ENCODE measurements at places on chromosomes 7 and 10. TPM values are rescaled to one million over a fixed set of nuclear protein-coding genes. Genes with fewer than 3 reads are reported as not detected.

DNA sequence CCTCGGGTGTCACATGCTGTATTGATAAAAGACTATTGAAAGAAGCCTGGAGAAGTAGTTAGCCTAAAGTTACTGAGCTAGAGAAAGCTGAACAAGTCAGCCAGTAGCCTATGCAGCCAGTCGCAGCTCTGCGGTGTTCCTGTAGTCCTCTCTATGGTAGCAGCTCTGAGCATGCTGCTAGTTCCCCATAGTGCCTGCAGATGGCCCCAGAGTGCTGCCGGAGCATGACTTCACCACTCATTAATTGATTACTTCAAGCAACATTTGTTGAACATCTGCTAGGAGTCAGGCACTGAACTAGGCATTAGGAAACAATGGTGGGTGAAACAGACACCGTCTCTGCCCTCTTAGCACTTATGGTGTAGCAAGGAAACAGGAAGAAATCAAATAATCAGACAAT, 422.7 kb downstream of the SORCS3 start:
- no peak for DNase-seq

GRCh38 chr10:102678842-102679289, 34.6 kb downstream of the TRIM8 start:
- peak; percentile 69 for DNase-seq

GRCh38 chr7:121276313-121276712, 52.5 kb upstream of the WNT16 start:
- no peak for DNase-seq

- no peak for DNase-seq
Observed at GRCh38 chr7:27165089-27165995, at the start of gene HOXA9. Gene HOXA9, minus strand, starts transcription at chr7:27165537. Its CDS starts 80 bp downstream, at chr7:27165457.

GRCh38 chr10:115030483-115031200, 62.5 kb upstream of the ATRNL1 start:
- no peak for DNase-seq

DNA sequence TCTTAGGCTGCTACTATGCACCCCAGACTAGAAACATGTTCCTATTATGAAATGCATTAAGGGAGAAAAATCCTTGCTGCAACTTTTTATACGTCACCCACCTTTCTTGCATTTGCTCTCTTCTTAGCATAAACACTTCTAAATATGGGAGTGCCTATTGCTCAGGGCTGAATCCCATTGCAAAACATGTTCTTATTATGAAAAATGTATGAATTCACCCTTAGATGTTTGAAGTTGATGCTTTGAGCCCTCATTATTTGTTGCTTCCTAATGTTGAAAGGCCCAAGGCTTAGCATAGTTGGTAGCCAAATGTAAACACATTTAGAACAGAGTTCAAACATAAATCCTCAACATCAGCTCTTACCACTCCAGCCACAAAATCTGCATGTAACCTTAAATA, 52.8 kb downstream of the BMPER start:
- DNase-seq, result no peak

DNA sequence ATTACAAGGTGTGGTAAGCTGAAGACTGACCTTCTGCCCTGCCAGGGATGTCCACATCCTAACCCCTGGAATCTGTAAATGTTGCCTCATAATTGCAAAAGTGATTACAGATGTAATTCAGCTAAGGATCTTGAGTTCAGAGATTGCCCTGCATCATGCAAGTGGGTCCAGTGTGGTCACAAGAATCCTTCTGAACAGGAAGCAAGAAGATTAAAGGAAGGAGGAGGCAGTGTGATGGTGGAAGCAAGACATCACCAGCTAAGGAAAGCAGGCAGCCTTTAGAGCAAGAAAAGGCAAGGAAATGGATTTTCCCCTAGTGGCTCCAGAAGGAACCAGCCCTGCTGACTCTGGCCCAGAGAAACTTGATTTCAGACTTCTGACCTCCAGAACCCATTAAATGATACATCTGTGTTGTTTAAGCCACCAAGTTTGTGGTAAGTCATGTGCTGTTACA, 78.1 kb downstream of the USP6NL start:
- no peak for DNase-seq

- no peak for DNase-seq
Observed at GRCh38 chr7:22231806-22232205, 125.1 kb downstream of the RAPGEF5 start.

DNA sequence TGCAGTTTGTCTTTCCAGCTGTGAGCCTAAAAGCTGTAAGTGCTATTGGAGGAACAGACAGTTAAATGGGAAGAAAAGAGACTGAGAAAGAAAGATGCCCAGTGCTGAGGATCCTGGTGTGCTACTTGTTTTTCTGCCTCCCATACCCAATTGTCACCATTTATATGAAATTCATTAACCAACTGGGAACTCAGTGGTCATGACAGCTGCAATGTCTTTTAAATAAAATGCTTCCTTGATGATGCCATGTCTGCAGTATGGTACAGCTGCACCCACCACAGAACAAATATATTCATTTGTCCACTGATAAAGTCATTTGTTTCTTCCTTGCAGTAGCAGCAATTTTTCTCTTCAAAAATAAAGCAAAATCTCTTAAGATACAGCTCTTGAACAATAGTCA, 15.6 kb upstream of the RTKN2 start:
- DNase-seq, result no peak

GRCh38 chr10:6525599-6526165, 54.4 kb downstream of the PRKCQ start:
- DNase-seq, result no peak

- DNase-seq, result no peak
Observed at GRCh38 chr7:17463511-17464085, 165.1 kb downstream of the AHR start.

DNA sequence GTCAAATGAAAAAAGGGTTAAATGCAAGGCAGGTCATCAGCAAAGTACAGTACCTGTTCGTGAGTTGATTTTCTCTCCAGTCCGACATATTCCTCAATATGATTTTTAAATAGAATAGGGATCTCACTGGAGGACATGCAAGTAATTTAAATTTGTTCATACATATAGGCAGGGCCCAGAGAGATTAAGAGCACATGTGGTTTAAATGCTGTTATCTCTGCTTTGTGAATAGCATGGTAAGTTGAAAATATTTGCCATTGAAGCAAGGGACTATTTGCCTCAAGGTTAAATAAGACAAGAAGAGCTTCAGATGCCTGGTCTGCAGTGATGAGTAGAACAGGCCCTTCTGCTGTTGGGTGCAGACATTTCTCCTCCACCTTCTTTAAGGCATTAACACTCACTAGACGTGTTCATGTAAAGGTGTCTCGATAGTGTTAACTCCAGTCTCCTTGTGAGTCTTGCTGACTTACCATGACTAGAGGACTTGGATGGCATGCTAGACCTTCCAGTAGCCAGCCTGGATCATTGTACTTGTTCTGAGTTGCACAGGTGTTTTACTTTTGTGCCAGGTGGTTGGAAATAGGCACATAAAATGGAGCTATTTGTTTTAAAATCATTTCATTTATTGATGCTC, 15.6 kb upstream of the AKR1C3 start:
- DNase-seq, result no peak

- DNase-seq, result no peak
Observed at GRCh38 chr10:91672021-91672608, 39.2 kb upstream of the PPP1R3C start.

GRCh38 chr10:124345521-124345920, 73.2 kb downstream of the OAT start:
- no peak for DNase-seq

DNA sequence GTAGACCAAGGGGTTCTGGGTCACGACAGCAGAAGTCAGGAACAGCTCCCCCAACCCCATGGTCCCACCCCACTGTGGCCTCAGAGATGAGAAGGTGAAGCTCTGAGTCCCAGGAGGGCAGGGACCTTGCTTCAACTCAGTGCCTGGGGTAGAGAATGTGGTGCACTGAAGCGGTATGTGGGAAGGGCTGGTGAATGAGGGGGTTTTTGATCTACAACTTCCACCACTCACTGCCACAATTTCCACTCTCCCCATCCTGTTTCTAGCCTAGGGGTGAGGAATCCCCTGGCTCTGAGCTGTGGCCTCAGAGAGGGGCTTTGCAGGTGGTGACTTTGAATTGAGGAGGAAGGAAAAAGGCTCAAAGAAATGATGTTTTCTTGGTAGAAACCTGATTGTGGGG, 44.9 kb upstream of the TOMM7 start:
- DNase-seq, result no peak

- no peak for DNase-seq
Observed at GRCh38 chr10:129273860-129274259, 193.2 kb upstream of the MGMT start.

DNA sequence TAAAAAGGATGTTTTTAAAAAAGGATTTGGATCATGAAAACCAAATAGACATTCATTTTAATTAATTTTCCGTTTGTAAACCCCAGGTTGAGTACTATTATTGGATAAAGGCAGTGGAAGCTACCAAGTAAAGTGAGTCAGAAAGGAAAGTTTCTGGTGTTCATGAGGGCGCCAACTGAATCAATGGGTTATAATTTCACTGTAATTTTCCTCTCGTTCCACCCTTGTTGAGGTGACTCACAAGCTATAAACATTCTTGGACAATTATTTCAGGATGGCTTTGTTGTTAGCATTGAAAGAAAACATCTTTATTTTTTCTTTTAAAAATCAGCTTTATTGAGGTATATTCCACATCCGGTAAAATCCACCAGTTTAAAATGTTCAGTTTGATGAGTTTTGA, 5.1 kb upstream of the FAM133B start:
- no peak for DNase-seq

- no peak for DNase-seq
Observed at GRCh38 chr7:2198206-2198605, 34.5 kb downstream of the MAD1L1 start.

DNA sequence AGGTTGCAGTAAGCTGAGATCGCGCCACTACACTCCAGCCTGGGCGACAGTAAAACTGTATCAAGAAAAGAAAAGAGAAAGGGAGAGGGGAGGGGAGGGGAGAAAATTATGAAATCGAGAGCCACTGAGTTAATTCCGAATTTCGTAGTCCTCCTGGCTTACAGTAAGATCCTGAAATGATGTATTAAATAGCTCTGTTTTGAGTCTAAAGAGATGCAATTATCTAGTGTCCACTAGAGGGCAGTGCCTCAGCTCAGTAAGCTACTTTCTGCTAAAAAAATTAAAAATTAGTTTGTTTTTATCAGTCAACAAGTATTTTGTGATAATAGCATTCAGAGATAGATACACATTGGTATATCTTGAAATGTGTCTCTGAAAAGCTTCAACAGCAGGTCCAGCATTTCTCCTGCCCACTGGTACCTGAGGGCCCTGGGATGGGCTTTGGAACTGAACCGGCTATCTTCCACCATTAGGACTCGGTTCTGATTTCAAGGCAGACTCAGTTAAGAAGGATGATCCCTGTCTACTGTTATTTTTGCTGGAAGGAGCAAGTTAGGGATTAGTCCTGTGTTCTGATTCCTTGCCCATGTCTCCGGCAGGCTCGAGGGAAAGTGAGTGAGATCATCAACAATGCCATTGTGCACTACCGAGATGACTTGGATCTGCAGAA, 19.5 kb downstream of the TSPAN33 start:
- DNase-seq, result no peak

DNA sequence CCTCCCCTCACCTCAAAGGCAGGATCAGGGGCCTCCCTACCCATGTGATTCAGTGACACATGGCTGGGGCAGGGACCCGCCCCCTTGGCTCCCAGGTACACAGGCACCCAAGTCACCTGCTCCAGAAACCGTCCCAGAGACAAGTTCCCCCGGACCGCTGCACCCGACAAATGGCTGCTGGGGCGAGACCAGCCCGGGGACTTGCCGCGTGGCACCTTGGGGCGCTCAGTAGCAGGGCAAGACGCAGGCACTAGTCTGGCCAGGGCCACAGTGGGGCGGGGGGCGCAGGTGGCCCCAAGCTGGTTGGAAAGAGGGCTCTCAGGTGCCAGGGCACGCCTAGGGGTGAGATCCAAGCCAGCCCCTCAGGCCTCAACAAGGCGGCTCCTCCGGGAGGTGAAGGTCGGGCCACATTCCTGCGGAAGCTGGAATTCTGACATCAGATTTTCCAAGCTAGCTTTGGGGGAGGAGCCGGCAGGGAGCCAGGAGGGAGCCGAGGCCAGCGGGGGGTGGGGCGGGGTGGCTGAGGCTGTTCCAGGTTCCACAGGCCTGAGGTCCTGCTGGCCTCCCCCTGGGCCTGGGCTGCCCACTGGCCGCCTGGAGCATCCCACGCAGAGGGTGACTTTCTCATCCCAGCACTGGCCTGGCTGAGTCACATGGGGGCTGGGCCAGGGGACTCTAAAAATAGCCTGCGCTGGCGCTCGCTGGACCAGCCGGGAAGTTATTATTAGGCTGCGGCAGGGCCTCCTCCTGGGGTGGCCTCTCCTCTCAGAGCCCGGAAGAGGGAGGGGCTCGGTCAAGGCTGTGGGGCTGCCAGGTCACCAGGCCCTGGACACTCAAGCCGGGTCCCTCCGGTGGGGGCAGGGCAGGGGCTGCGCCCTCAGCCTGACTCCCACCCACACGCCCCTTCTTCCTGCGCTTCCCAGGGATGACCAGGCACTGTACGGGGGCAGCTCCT, 20.5 kb upstream of the INPP5A start:
- peak; percentile 93 for DNase-seq

ATOH7 gene
- total RNA-seq, result not detected

NXPH1 gene
- total RNA-seq, result not detected

OR6V1 gene
- total RNA-seq, result not detected

INHBA gene
- total RNA-seq, result 8.0 TPM

PRSS2 gene
- not detected for total RNA-seq

ITPRID1 gene
- total RNA-seq, result not detected

NUTM2E gene
- not detected for total RNA-seq

UNC5B gene
- 14.4 TPM for total RNA-seq

CUZD1 gene
- total RNA-seq, result 0.76 TPM
